ENCODE measurements at places on chromosomes 13 and 19. TPM values are rescaled to one million over a fixed set of nuclear protein-coding genes. Genes with fewer than 3 reads are reported as not detected.

KL gene
- 0.52 TPM for total RNA-seq

OPA3 gene
- 17.1 TPM for total RNA-seq

FBXO27 gene
- total RNA-seq = 14.6 TPM

CCNE1 gene
- 11.0 TPM for total RNA-seq

GDF15 gene
- 56.6 TPM for total RNA-seq

PDE4C gene
- 2.4 TPM for total RNA-seq

IGSF23 gene
- total RNA-seq = not detected

TPTE2 gene
- total RNA-seq = not detected

ZNF579 gene
- total RNA-seq = 33.4 TPM

C19orf85 gene
- total RNA-seq = not detected

COX7A1 gene
- total RNA-seq = not detected

TARM1 gene
- total RNA-seq = not detected

NFIC gene
- total RNA-seq = 56.3 TPM

MADCAM1 gene
- 0.47 TPM for total RNA-seq

CDC16 gene
- total RNA-seq = 16.8 TPM

COL4A1 gene
- total RNA-seq = 0.12 TPM

SHISA7 gene
- not detected for total RNA-seq

CEACAM3 gene
- total RNA-seq = not detected

SMIM44 gene
- not detected for total RNA-seq

Measured in Calu3 (cell line).